Ureter (tissue), 1 donor: ENCODE measurements at places on chromosomes 6 and 20. TPM values are rescaled to one million over a fixed set of nuclear protein-coding genes. Genes with fewer than 3 reads are reported as not detected.

Gene GSTA3
- total RNA-seq = not detected

Gene HAO1
- not detected for total RNA-seq

Gene EMILIN3
- total RNA-seq = 2.0 TPM

Gene HLA-DRA
- 297 TPM for total RNA-seq

Gene CALHM5
- total RNA-seq = 1.7 TPM

Gene PDYN
- total RNA-seq = not detected

Gene CTSA
- total RNA-seq = 98.0 TPM

Gene CPNE1
- total RNA-seq = 200 TPM

Gene COL12A1
- total RNA-seq = 40.4 TPM

Gene IL17F
- not detected for total RNA-seq

Gene DDAH2
- total RNA-seq = 33.3 TPM

Gene CCN5
- 1.1 TPM for total RNA-seq

Gene SCRT2
- not detected for total RNA-seq

Gene MAS1
- not detected for total RNA-seq

Gene DLK2
- total RNA-seq = 3.2 TPM

Gene DNAAF9
- total RNA-seq = 36.1 TPM

Gene VEGFA
- total RNA-seq = 261 TPM

Gene MAN1A1
- 56.8 TPM for total RNA-seq

Gene SEL1L2
- total RNA-seq = 0.52 TPM

Gene HUS1B
- 1.9 TPM for total RNA-seq

Gene DDX43
- 0.94 TPM for total RNA-seq

Gene MATN4
- total RNA-seq = not detected

Gene USP49
- total RNA-seq = 6.0 TPM

Gene PAK5
- 0.13 TPM for total RNA-seq

Gene ACOT8
- total RNA-seq = 21.0 TPM

Gene MUC22
- total RNA-seq = not detected

Gene ERMARD
- total RNA-seq = 35.6 TPM

Gene ESR1
- 9.6 TPM for total RNA-seq

Gene RGS17
- total RNA-seq = 3.3 TPM

Gene ZC2HC1B
- total RNA-seq = not detected

Gene CST2
- total RNA-seq = not detected

Gene OOEP
- total RNA-seq = not detected

Gene ZBTB22
- 24.2 TPM for total RNA-seq

Gene TMEM244
- total RNA-seq = not detected

Gene RIPPLY2
- 0.86 TPM for total RNA-seq

Gene RSPH4A
- total RNA-seq = 0.55 TPM

Gene VIP
- total RNA-seq = 0.39 TPM

Gene CCN6
- total RNA-seq = not detected

Gene PTK6
- total RNA-seq = 55.1 TPM

Gene GABRR1
- not detected for total RNA-seq

Gene GRM1
- total RNA-seq = not detected

Gene BAK1
- total RNA-seq = 27.9 TPM

Gene EBF4
- 30.3 TPM for total RNA-seq

Gene PRDM13
- not detected for total RNA-seq

Gene HSPA1A
- 191 TPM for total RNA-seq

Gene DCDC2
- total RNA-seq = 15.2 TPM

Gene FRMD1
- total RNA-seq = 0.52 TPM

Gene SLC2A4RG
- 93.6 TPM for total RNA-seq

Gene ARHGAP18
- total RNA-seq = 15.6 TPM

Gene RIPOR3
- total RNA-seq = 5.0 TPM
